ENCODE measurements at places on chromosomes 4 and X.

GRCh38 chr4:57156242-57156990 lies 46.2 kb upstream of the IGFBP7 start:
- no peak for DNase-seq

- no peak for DNase-seq
Measured at GRCh38 chr4:163558539-163559044, 64.1 kb downstream of the TMA16 start.

GRCh38 chr4:90597927-90598326 lies 470.7 kb downstream of the CCSER1 start:
- no peak for DNase-seq

- DNase-seq = no peak
Measured at GRCh38 chrX:13759152-13759718, 24.7 kb downstream of the OFD1 start.

- no peak for DNase-seq
Measured at GRCh38 chr4:84648863-84649647, 66.1 kb downstream of the CDS1 start.

- no peak for DNase-seq
Measured at GRCh38 chr4:109931318-109931717, 18.6 kb downstream of the EGF start.

DNA sequence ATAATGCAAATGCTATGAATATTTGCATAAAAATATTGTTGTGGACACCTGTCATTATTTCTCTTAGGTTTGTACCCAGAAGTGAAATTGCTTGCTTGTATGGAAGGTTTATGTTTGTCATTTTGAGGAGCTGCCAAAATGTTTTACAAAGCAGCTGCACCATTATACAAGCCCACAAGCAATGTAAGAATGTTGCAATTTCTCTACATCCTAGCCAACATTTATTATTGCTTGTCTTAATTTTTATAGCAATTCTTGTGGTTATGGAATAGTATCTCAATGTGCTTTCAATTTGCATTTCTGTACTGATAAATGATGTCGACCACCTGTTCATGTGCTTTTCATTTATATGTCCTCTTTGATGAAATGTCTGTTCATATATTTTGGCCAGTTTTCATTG lies 18.7 kb upstream of the RBMX start:
- no peak for DNase-seq

DNA sequence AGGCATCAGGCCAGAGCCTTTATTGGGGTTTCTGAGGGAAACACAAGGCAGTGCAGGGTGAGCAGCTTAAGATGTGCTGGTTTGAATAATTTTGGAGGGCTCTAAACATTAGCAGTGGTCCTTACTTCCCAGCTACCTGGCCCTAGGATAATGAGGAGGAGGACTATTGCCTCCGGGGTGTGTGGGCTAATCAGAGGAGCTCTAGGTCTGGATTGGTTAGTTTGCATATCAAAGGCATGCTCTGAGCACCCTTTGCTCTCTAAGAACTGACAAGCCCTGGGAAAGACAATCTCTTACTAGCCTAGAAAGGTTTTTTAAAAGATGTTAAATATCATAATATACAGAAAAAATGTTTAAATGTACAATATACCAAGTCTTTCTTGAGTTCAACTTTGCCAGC lies 58.4 kb downstream of the RXFP1 start:
- DNase-seq = no peak

- no peak for DNase-seq
Measured at GRCh38 chrX:7515681-7516413, 327.1 kb upstream of the VCX start.

Measured in stimulated activated CD8-positive, alpha-beta memory T cell treated with anti-CD3 and anti-CD28 coated beads, Interleukin-15, amount 100 ng/mL, for 4 hours (primary cell).